Eye (tissue), 1 donor: ENCODE measurements at places on chromosomes 5 and 9.

DNA sequence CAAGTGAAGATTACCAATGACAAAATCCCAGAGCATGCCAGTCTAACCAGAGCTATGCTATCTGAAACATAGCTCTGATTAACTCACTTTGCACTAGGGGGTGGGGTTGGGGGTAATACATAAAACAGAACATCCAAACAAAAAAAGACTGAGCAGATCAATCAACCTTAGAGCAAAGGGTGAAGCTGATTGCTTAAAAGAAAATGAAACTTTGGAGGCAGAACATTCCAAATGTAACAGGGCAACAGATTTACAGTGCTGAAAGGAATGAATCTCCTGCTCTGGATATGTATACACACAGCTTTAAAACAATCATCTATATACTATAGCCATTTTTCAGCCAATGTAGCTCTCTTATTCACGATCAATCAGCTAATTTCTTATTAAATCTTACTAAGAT lies 4.9 kb downstream of the IL6ST start:
- DNase-seq = no peak

DNA sequence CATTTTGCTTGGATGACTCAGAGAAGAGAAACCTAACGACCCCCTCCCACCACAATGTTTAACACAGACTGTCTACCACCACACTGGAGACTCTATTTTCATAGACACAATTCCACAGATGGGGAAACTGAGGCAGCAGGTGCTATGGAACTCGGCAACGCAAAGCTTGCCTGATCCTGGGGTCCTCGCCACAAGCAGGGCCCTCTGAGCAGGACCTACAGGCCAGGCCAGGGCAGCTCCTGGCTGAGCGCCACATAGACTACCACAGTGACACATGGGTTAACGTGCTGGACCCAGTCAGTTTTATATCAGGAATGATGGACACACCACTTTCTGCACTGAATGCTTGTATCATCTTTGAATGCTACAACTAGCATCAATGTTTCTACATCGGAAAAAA lies 11.8 kb downstream of the IPPK start:
- no peak for DNase-seq

DNA sequence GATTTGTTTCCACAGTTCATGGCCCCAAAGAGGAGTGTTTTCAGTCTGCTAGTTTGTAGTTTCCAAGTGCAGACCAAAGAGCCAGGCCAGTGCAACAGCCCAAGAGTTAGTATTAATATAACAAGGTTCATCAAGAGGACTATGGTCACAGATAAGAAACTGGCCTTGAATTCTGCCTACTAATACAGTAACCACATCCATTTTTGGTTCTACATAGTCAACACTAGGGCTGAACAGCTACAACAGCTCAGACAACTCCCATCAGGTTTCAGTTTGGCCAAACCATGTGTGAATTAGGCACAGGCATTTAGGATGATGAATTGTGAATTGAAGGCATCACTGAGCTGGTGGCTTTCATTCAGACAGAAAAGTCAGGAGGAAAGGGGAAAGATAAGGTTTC lies 13.8 kb upstream of the UBQLN1 start:
- DNase-seq = no peak

- DNase-seq = no peak
These were observed 57.6 kb upstream of the RASA1 start for GRCh38 chr5:87210076-87210475.

DNA sequence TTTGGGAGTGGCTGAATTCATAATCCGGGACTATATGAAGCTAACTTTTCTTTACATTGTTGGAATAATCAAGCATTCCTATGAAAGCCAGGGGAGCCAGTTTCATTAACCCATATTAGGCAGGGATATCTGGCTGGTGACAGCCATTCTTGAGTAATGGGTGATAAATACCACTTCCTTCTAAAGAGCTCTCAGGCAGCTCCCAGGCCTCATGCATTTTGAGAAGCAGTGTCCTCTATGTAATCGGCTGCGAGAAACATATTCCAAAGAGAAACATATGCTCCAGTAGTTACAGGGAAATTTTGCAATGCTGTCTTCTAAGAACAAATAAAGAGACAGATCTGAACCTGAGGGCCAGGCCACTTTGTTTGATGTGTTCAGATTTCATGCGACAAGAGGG lies 83.1 kb downstream of the MSX2 start:
- no peak for DNase-seq

GRCh38 chr5:174247301-174247700 lies 201.8 kb downstream of the NSG2 start:
- DNase-seq = no peak

GRCh38 chr9:18905883-18906629 lies 127.0 kb downstream of the SAXO1 start:
- DNase-seq = no peak

DNA sequence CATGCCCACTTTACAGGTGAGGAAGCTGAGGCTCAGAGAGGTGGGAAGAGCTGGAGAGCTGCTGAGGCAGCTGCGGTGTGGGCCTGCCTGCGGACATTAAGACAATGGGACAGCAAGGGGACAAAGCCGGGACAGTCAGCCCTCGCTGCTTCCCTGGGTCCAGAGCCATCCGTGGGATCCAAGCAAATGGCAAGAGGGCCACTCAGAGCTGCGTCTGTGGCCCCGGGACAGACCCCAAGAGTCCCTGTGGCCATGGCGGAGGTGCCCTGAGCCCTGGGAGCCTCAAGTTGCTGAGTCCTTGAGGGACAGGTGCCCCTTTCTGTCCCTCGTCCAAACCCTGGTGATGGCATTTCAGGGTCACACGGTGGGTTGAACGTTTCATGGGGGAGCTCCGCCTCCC lies 191.9 kb downstream of the OLFM1 start:
- no peak for DNase-seq
